ENCODE measurements at places on chromosomes 4 and X.

GRCh38 chrX:28491322-28491721 lies 95.9 kb upstream of the IL1RAPL1 start:
- no peak for DNase-seq

- DNase-seq: peak; percentile 45
Observed at GRCh38 chr4:88211473-88212252, 53.2 kb upstream of the ABCG2 start.

DNA sequence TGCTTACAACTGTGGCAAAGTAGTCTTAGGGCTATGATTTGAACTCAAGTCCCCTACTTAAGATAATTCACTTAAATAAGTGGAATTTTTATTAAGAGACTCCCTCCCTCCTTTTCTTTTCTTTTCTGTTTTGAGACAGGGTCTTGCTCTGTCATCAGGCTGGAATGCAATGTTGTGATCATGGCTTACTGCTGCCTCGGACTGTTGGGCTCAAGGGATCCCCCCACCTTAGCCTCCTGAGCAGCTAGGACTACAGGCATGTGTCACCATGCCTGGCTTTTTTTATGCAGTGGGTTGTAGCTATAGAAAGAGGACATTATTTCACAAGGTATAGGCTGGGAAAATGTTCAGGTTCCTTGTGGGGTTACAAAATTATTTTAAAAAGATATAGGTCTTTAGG lies 19.2 kb downstream of the DIAPH2 start:
- DNase-seq: peak; percentile 43

- no peak for DNase-seq
Observed at GRCh38 chr4:2163311-2163821, 78.6 kb downstream of the HAUS3 start.

DNA sequence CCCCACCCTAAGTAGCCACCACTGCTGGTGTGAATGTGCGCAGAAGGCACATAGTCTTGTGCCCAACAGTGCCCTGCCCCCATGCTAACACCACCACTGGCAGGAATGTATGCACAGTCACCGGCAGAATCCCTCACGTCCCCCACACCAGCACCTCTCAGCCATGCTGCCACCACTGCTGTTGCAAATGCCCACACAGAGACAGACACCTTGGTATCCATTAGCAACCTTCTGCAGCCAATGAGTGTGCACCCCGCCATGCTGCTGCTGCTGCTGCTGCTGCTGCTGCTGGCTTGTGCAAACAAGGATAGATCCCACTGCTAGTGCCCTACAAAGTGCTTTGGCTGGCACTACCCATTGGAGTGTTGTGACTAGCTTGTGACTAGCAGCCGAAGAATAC lies 52.4 kb upstream of the MMAA start:
- no peak for DNase-seq

DNA sequence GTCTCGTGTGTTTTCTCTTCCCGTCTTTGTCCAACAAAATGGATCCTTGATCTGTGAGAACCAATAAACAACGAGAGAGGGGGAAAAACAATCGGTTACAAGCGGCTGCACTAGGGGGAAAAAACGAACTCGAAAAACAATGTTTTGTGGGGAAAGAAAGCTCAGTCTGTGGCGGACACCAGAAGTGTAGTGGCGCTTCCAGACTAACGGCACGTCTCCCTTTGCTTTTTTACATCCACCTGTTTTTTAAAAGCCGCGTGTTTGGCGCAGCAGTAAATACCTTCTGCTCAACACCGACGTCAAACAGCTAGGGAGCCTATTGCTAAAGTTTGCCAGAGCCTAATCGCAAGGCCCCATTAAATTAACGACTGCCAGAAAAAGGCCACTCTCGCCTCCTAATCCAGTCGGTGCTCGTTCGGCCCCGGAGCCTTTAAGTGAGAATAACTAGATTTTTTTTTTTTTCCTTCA lies 3.3 kb downstream of the NKX6-1 start:
- no peak for DNase-seq

DNA sequence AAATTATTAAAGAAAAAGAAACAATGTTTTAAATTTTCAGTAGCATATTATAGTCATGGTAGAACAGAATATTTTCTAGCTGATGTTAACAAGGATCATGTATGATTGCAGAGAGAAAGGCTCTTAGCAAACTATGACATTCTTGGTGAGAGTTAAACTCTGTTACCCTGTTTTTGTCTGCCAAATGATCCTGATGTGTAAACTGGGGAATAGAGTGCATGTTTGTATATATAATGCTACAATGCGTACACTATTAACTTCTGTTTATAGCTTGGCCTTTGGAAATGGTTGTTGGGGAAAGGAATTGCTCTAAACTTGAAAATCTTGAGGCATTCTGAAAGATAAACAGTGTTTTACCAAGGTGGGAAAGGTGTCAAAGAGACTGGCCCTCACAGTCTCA lies 292.7 kb downstream of the ARHGAP24 start:
- DNase-seq: no peak

DNA sequence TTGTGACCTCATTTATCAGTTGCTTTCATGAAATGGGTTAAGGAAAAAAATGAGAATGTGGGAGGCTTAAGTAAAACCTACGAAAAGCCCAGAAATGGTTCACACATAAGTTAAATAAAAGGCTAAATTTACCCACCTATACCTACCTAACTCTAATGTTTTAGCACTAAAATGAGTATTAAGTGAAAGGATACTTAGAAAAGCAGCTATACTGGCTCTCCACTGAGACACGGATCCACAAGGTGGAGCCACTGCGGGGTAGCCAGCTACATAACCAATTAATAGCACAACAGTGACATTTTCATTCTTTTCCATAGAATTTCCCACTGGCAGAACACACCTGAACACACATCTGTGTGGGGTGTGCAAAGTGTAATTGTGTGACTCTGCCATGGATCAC lies 101.9 kb downstream of the MAML3 start:
- peak; percentile 52 for DNase-seq

DNA sequence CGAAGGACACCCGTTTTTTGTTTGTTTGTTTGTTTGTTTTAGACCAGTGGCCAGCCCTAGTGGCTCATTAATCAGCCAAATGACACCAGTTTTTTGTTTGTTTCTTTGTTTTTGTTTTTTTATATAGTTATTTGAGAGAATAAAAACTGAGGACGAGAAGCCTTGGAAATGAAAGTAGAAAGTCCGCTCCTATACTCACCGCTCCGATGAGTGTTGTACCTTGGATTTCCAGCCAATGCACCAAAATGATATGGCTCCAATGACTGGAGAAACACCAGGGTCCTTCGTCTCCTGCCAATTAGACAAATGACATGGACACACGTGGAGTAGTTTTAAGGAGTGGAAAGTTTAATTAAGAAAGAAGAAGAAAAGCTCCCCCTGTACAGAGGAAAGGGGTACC lies 87.9 kb downstream of the ZXDA start:
- DNase-seq: no peak

DNA sequence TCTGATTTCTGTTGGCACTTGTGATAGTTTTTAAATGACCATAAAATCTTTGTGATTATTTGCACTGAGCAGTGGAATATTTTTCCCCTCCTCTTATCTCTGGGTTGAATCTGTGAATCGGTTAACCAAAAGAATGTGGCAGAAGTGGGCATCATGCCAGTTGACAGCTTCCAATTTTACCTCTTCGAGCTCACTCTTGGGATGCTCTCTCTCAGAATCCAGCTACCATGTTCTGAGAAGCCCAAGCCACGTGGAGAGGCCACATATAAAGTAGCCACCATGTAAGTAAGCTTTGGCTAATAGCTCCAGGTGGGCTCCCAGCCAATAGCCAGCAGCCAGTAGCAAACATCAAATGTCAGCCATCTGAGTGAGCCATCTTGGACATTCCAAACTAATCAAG lies 12.9 kb upstream of the WDR19 start:
- DNase-seq: peak; percentile 25

- no peak for DNase-seq
Observed at GRCh38 chr4:3756343-3757059, 9.7 kb upstream of the ADRA2C start.

- DNase-seq: peak; percentile 93
Observed at GRCh38 chr4:20248155-20248558, 3.5 kb upstream of the SLIT2 start.

DNA sequence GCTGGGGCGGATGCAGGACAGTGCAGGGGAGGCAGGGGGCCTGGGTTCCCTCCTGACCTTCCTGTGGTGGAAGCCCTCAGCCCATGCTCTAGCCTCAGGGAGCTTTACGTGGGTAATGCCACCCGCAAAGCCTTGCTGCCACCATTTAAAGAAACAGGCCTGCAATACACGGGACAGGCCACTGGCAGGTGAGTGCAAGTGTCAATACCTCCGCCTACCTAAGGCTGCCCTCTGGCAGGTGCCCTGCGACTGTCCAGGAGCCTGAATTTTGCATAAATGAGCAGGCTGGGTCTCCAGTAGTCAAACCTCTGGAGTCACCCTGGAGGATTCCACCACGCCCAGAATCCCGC lies 5.9 kb downstream of the CRMP1 start:
- no peak for DNase-seq

DNA sequence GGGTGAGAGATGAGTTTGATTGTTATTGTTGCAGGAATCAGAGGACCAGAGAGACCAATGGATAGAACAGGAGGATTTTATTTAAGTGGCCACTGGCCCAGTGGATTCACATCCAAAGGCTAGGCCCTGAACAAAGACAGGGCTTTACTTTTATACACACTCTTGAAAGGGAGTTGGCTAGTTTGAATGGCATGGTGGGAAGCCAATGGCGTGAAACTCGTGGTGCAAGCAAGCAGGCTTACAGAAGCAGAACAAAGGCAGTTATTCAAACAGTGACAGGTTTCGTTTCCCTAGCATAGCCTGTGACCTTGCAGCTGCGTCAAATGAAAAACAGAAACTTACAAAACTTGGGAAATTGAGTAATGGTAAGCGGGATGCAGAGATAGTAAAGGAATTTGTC lies 110.2 kb upstream of the PRDX4 start:
- DNase-seq: no peak

- DNase-seq: no peak
Observed at GRCh38 chr4:174352061-174352819, 68.5 kb downstream of the CEP44 start.

DNA sequence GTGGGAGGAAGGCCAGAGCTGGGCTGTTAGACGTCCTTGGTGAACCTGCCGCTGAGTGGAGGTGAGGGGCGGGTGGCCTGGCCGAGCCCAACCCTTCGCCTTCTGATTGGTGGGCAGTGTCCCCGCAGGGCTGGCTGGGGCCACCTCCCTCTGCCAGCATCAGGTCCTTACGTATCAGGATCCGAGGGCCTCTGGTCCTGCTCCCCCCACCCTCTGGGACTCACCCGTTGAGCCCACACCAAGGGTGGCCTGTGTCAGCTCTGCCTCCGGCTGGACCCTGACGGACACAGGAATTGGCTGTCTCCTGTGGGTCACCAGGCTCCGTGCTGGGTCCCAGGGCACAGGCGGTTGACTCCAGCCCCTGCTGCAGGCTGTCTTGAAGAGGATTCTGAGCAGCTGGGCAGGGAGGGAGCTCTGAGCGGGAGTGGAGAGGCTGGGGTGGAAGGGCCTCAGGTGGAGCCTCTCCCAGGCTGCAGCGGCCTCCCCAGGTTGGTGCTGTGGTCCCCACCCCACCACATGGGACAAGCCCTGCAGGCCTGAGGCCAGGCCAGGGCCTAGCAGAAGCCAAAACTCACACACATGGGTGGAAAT lies 58.4 kb upstream of the NKX1-1 start:
- DNase-seq: no peak

- no peak for DNase-seq
Observed at GRCh38 chr4:184843984-184844554, 18.3 kb upstream of the ACSL1 start.

GRCh38 chrX:139776599-139776998 lies 68.6 kb upstream of the MCF2 start:
- DNase-seq: no peak

DNA sequence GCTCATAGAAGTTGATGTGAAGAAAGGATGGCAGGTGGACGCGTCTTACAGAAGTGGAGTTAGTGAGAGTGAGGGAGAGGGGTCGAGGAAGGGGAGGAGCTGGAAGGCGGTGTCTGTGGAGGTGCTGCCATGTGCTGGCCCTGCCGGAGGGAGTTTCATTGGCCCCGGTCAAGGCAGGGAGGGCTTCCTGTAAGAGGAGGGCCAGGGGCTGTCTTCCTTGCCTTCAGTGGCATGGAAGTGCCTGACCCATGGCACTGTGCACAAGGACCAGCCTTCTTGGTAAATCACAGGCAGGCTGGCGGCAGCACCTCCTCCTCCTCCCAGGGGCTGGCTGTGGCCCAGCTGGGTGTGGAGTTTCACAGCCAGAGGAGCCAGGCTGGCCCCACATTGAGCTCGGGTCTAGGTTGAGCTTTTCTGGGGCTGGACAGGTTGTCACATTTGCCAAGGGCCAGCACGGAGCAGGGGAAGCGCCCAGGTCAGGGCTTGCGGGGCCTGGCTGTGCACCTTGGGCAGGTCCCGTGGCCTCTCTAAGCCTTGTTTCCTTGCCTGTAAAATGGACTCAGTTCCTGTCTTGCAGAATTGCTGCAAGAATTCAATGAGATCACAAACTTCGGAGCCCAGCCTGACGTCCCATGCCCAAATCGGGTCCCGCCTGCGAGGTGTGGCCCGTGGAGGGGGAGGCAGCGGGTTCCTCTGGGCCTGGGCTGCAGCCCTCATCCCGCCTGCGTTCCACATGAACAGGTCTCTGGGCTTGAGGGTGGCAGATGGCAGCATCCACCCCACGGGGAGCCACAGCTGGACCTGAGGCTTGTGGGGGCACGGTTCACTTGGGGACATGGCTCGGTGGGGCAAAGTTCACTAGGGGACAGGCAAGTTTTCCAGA lies 7.0 kb downstream of the HTRA3 start:
- peak; percentile 44 for DNase-seq

DNA sequence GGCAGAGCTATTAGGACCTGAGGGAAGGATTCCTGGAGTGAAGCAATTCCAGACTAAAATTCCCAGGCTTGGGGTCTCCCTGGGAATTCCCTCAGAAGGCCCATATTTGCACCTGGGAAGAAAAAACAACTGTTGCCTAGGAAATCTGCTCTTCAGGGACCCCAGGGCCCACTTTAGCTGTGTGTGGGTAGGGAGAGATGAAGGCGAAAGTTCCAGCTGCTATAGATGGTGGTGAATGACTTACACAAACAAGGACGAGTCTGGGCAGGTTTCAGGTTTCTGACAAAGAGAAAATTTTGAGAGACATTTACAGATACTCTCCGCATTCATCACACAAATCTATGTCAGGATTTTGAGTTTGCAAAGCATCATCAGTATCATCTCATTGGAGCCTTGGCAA lies 126.1 kb downstream of the GPC3 start:
- no peak for DNase-seq

GRCh38 chrX:72046447-72046846 lies 85.3 kb downstream of the RTL5 start:
- no peak for DNase-seq

Data from fibroblast of skin of right biceps (primary cell).